ENCODE measurements at places on chromosomes 1 and 21. TPM values are rescaled to one million over a fixed set of nuclear protein-coding genes. Genes with fewer than 3 reads are reported as not detected.
A peak's percentile ranks its signal among the peaks of the same experiment; 100 is the strongest.

HSPG2 gene
- 70.4 TPM for total RNA-seq

DNA sequence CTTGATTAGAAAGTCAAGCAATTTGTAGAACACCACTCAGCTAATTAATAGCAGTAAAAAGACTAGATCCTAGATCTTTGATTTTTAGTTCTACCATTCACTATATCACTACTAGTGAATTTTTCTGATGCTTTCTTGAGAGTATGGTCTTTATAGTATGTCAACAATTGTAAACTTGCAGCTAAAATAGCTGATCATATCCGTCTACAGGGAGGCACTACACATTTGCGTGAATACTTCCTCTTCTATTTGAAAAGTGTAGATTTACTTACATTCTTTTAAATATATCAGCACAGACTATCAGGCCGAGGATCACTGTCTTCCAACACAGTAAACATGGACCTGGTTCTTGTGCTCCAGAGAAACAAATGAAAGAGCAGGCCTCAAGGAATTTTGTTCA, 18.6 kb upstream of the PTPRC start:
- no peak for DNase-seq

ARHGEF19 gene
- total RNA-seq = 36.3 TPM

ESRRG gene
- not detected for total RNA-seq

- peak; percentile 88 for DNase-seq
Observed at GRCh38 chr1:214557952-214558735, 6.7 kb upstream of the PTPN14 start.

DNA sequence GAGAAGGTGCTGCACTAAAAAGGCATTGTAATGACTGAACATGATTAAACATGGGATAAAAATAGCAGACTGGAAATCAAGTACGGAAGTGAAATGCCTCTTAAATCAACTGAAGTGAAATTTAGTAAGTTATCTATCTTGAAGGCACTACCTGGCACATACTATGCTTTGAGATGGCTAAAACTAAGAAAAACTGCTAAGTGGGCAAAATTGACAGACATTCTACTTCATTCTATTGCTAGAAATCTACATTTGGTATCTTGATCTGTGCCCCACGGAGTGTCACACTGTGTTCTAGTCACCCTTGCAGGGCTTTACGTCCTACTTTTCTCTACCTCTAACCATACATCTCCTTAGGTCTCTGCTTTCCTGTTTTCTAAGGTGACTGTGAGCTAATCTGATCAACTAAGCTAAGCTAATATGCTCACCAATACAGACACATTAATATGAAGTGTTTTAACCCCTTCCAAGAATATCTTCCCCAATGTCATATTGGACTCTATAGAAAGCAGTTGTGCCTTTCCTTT, 4.1 kb downstream of the PDC start:
- no peak for DNase-seq

FAM177B gene
- total RNA-seq = not detected

ZBTB8B gene
- not detected for total RNA-seq

LHX4 gene
- total RNA-seq = not detected

CTSS gene
- not detected for total RNA-seq

- no peak for DNase-seq
Observed at GRCh38 chr21:45338311-45339017, 50.8 kb upstream of the POFUT2 start.

DNA sequence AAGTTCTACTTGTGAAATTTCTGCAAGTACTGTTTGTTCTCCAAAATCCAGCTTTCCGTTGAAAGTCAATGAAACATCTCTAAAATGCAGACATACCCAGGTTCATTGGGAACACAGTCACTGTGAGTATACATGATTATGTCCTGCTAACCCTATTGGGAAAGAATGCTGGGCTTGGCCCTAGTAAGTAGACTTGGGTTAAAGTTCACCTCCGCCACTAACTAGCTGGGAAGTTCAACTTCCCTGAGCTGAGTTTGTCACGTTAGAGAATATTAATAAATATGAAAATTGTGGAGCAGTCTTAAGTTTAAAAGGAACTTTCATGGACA, 10.5 kb upstream of the PGD start:
- DNase-seq = no peak

Measured in MG63 (cell line).